ENCODE measurements at places on chromosomes 1 and 21.
A peak's percentile ranks its signal among the peaks of the same experiment; 100 is the strongest.

DNA sequence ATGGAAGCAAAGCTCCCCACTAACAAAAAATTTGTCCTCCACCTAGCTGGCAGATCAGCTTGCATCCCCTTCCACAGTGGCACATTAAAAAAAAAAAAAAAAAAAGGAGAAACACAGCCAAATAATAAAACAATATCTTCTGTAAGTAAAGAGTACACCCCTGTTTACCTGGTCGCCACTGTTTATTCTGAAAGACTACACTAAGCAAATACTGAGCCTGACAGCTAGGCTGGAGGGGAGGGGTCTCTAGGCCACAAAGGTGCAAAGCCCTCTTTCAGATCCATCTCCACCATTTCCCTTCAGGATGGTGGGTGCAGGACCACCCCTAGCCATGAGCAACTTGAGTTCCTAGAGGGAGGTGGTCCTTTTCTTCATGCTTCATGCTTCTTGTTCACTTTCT lies 22.8 kb upstream of the SLC45A3 start:
- H3K36me3 ChIP-seq = no peaks in the 10 kb centered on the region
- H3K27ac ChIP-seq = no peak overlapping the region
- H3K4me1 ChIP-seq = peaks cover 38% of the 10 kb centered on the region
- H3K4me3 ChIP-seq = no peak overlapping the region

GRCh38 chr1:152110365-152110859 lies 4.8 kb downstream of the TCHH start:
- H3K27me3 ChIP-seq = peaks cover 3% of the 10 kb centered on the region
- H3K4me3 ChIP-seq = no peak overlapping the region

- H3K4me1 ChIP-seq = peaks cover 31% of the 10 kb centered on the region
- H3K27ac ChIP-seq = peak overlapping the region; percentile 60
- no peaks in the 10 kb centered on the region for H3K27me3 ChIP-seq
- peak overlapping the region; percentile 32 for H3K4me3 ChIP-seq
- no peak for DNase-seq
These were observed 142.0 kb downstream of the AJAP1 start for GRCh38 chr1:4796161-4797015.

- no peaks in the 10 kb centered on the region for H3K27me3 ChIP-seq
- H3K27ac ChIP-seq = no peak overlapping the region
- no peak overlapping the region for H3K4me3 ChIP-seq
These were observed 8.8 kb upstream of the CDCP2 start for GRCh38 chr1:54161495-54162168.

DNA sequence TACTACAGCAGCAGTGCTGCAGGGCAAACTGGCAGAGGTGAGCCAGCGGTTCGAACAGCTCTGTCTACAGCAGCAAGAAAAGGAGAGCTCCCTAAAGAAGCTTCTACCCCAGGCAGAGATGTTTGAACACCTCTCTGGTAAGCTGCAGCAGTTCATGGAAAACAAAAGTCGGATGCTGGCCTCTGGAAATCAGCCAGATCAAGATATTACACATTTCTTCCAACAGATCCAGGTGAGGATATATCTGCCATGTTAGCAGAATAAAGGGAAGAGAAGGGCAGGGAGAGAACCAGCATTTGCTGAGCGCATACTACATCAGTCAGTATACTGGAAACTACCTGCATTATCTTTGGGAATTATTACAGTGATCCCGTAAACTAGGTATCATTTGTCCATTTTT lies 130.0 kb upstream of the BMP8A start:
- H3K27ac ChIP-seq = no peak overlapping the region
- H3K4me1 ChIP-seq = no peaks in the 10 kb centered on the region
- H3K36me3 ChIP-seq = peaks cover 83% of the 10 kb centered on the region
- no peak overlapping the region for H3K4me3 ChIP-seq
- H3K27me3 ChIP-seq = no peaks in the 10 kb centered on the region
- no peak for DNase-seq

DNA sequence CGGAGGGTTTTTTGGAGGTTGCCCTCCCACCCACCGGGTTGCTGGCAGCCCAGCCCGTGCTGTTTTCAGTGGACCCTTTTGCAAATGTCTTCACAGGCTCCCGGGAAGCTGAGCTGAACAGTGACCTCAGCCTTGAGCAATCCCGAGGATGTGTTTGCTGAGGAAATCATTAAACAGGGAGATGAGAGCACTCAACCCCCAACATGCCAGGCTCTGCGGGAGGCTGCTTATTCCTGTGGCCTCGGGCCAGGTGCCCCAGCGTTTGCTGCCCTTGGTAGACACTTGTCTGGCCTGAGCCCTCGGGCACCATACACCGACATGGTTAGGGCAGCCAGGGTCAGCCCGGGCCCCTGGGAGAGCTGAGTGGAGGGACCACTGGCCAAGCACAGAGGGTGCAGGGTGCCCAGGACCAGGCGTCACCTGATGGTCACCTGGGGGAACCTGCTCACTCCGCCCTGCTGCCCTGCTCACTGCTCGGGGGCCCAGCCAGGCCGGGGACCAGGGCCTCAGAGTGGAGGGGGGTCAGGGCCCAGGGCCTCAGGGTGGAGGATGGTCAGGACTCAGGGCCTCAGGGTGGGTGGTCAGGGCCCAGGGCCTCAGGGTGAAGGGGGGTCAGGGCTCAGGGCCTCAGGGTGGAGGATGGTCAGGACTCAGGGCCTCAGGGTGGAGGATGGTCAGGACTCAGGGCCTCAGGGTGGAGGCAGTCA lies 42.5 kb upstream of the POFUT2 start:
- DNase-seq = no peak
- H3K27me3 ChIP-seq = no peaks in the 10 kb centered on the region
- H3K4me3 ChIP-seq = no peak overlapping the region
- no peak overlapping the region for H3K27ac ChIP-seq
- no peaks in the 10 kb centered on the region for H3K36me3 ChIP-seq
- H3K4me1 ChIP-seq = peaks cover 2% of the 10 kb centered on the region

GRCh38 chr1:197178998-197179397 lies 32.5 kb upstream of the ASPM start:
- H3K4me3 ChIP-seq = no peak overlapping the region
- no peaks in the 10 kb centered on the region for H3K27me3 ChIP-seq
- H3K36me3 ChIP-seq = peaks cover 65% of the 10 kb centered on the region

DNA sequence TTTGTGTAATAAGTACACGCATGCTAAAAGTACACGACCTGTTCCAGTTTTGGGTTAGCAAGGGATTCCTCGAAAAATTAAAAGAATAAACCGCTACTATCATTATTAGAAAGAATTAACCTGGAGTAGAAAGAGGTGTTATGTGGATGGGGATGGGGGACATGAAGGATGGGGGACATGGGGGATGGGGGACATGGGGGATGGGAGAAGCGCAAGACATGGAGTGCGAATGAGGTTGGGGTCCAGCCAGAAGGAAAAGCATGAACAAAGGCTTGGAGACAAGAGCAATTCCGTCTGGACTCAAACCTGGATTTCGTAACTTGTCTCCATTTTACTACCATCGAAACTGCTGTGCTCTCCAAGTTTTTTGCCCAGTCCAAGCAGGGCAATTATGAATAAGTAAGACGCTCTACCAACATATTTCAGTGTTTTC lies 591 bp upstream of the KDM1A start:
- H3K27ac ChIP-seq = peak overlapping the region; percentile 84
- no peaks in the 10 kb centered on the region for H3K27me3 ChIP-seq
- DNase-seq = no peak
- peaks cover 7% of the 10 kb centered on the region for H3K36me3 ChIP-seq
- H3K4me1 ChIP-seq = peaks cover 35% of the 10 kb centered on the region

DNA sequence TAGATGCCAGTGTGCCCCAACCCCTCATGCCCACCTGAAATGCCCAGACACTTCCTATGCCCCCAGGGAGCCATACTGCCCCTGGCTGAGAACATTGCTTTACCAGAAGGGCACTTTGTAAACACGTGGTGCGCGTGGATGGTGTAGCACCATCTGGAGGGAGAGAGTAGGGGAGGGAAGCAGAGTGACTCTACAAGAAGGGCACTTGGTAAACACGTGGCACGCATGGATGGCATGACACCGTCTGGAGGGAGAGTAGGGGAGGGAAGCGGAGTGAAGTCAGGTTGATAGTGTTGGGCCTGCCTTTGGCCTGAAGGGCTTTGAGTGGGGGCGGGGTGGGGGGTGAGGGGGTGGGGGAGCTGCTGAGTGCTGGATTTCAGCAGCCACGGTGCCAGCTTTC lies 324.0 kb upstream of the VAMP3 start:
- no peak overlapping the region for H3K27ac ChIP-seq
- no peak for DNase-seq

DNA sequence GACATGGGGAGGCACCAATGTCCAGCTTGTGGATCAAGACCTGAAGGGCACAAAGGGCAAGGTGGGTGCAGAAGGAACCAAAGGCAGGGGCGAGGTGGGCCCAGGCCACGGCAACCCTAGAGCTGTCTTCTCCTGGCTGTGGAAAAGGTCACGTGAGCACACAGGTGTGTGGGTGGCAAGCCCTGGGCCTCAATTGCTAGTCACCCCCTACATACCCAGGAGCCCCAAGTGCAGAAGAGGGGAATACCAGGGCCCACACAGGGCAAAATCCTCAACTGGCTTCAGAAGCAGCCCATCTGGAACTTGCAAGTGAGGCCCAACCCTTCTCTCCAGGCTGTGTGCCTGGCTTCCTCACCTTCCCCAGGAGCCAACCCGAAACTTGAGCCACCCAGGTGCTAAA lies 25.6 kb downstream of the ZBTB17 start:
- H3K4me1 ChIP-seq = peaks cover 73% of the 10 kb centered on the region
- H3K4me3 ChIP-seq = peak overlapping the region; percentile 44
- DNase-seq = no peak
- H3K27me3 ChIP-seq = no peaks in the 10 kb centered on the region
- H3K27ac ChIP-seq = peak overlapping the region; percentile 89
- H3K36me3 ChIP-seq = peaks cover 63% of the 10 kb centered on the region

DNA sequence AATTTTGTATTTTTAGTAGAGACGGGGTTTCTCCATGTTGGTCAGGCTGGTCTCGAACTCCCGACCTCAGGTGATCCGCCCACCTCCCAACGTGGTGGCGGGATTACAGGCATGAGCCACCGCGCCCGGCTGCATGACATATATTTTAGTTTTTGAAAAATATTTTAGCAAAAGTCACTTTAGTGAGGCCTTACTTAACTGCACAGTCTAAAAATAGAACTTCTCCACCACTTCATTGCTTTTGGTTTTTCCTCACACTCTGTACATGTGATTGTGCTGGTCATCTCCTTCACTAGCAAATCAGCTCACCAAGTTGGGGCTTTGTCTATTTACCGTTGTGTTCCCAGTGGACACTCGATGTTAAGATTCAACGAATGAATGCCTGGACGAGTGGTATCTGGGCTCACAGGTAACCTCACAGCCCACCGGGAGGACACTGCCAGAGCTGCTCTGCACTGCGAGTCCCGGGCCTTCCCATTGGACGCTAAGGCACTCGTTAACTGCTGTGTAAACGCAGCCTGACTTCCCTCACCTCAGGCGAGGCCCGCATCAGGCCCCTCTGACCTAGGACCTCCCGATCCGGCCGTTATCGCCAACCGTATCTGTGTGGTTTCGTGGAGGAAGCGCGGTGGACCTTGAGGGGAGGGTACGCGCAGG lies 14.0 kb upstream of the ZNF692 start:
- peaks cover 11% of the 10 kb centered on the region for H3K36me3 ChIP-seq
- no peak for DNase-seq
- peak overlapping the region; percentile 95 for H3K4me3 ChIP-seq
- peaks cover 19% of the 10 kb centered on the region for H3K4me1 ChIP-seq
- peaks cover 8% of the 10 kb centered on the region for H3K27me3 ChIP-seq
- H3K27ac ChIP-seq = peak overlapping the region; percentile 97

Measured in activated B cell treated with CpG ODN at 0.5 μM for 24 hours (primary cell).